A549 treated with AZD2906 at 1 μM for 4 hours (cell line): ENCODE measurements at places on chromosomes 1 and 21. TPM values are rescaled to one million over a fixed set of nuclear protein-coding genes. Genes with fewer than 3 reads are reported as not detected.

The FAM229A gene
- 1.8 to 3.6 TPM (median 3.3 TPM) in 5 replicates for total RNA-seq

The DYNLT5 gene
- not detected in 5 replicates for total RNA-seq

The C1orf56 gene
- total RNA-seq: 5.4 to 7.8 TPM (median 6.7 TPM) in 5 replicates

The PROK1 gene
- not detected in 5 replicates for total RNA-seq

The FCAMR gene
- total RNA-seq: not detected in 5 replicates

The OR2T29 gene
- not detected in 5 replicates for total RNA-seq

The AADACL4 gene
- total RNA-seq: not detected in 5 replicates

The MNDA gene
- not detected in 5 replicates for total RNA-seq

The MARCKSL1 gene
- total RNA-seq: 55.2 to 71.9 TPM (median 64.9 TPM) in 5 replicates

The BTG3 gene
- 20.4 to 25.6 TPM (median 23.6 TPM) in 5 replicates for total RNA-seq

The PDZK1 gene
- total RNA-seq: 0.56 to 1.2 TPM (median 0.83 TPM) in 5 replicates

The SPRR2G gene
- total RNA-seq: not detected in 5 replicates

The HTR6 gene
- 0.12 to 0.22 TPM (median 0.13 TPM) in 5 replicates for total RNA-seq

The LCE1A gene
- not detected in 5 replicates for total RNA-seq

The PRKCZ gene
- 8.0 to 10.9 TPM (median 9.2 TPM) in 5 replicates for total RNA-seq

The SLAMF7 gene
- 1.0 to 2.2 TPM (median 1.6 TPM) in 5 replicates for total RNA-seq

The MXRA8 gene
- 0.11 to 0.36 TPM (median 0.15 TPM) in 4 of 5 replicates, not detected in the other for total RNA-seq

The INKA2 gene
- total RNA-seq: 1.9 to 2.4 TPM (median 2.1 TPM) in 5 replicates

The LRRC7 gene
- not detected in 5 replicates for total RNA-seq

The RIPK4 gene
- 15.7 to 20.3 TPM (median 18.9 TPM) in 5 replicates for total RNA-seq

The DBT gene
- 3.1 to 3.9 TPM (median 3.7 TPM) in 5 replicates for total RNA-seq

The ISG20L2 gene
- total RNA-seq: 38.1 to 53.1 TPM (median 40.2 TPM) in 5 replicates

The C1orf185 gene
- not detected in 5 replicates for total RNA-seq

The MAP3K7CL gene
- 1.2 to 2.5 TPM (median 1.9 TPM) in 5 replicates for total RNA-seq

The TNFRSF4 gene
- 0.13 to 0.34 TPM (median 0.20 TPM) in 4 of 5 replicates, not detected in the other for total RNA-seq

The ELF3 gene
- 104 to 139 TPM (median 124 TPM) in 5 replicates for total RNA-seq

The SLC9C2 gene
- total RNA-seq: not detected in 5 replicates

The ZSWIM5 gene
- total RNA-seq: 0.50 to 0.79 TPM (median 0.60 TPM) in 5 replicates

The ACTRT2 gene
- not detected in 5 replicates for total RNA-seq
